T follicular helper cell (primary cell): ENCODE measurements at places on chromosomes 12 and 14.

GRCh38 chr14:54669721-54670561 lies 103.0 kb downstream of the SAMD4A start:
- DNase-seq = no peak

- no peak for DNase-seq
Observed at GRCh38 chr12:66693901-66694513, 15.1 kb upstream of the GRIP1 start.

GRCh38 chr12:131950182-131950913 lies 606 bp downstream of the EP400 start:
- peak; percentile 28 for DNase-seq

- no peak for DNase-seq
Observed at GRCh38 chr12:51484119-51484518, 59.5 kb downstream of the SLC4A8 start.

DNA sequence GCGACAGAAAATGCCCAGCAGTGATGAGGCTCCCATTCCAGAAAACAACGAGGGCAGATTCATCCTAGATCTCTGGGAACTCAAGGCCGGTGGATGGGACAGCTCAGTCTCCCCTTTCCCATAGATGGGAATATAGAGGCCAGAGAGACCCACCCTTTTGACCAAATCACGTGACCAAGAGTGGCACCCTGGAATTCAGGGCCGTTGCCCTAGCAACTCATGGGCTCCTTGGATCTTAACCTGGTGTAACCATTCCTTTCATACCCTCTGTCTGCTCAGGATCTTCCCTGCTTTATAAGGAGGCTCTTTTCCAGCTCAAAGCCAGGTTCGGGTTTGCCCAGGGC lies 8.4 kb upstream of the LRTM2 start:
- DNase-seq = no peak

DNA sequence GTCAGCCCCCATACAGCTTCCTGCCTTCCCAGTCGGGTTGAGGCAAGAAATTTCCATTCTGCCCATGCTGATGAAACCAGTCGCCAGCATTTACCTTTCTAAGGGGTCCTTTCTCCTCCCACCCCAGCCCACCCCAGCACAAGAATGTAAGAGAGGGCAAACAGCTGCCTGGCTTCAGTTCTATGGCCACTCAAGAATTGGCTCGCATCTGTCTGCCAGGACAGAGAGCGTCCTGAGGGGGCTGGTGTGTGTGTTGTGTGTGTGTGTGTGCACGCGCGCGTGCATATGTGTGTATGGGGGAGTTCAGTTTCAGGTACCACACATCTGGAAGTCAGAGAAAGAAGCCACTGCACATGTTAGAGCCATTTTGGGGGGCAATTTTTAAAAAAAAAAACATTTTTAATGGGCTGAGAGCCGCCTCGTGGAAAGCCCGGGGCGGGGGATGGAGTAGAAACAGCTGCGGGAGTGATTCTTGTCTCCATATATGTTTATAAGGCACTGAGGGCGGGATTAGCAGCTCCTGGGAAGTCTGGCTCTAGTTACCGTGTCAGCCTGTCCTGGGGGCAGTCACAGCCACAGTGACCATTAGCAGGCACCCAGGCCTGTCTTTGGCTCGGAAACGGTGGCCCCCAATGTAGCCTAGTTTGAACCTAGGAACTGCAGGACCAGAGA lies at the start of gene WNT5B:
Gene WNT5B (plus strand): TSS at position 566 of the 672 bp plus-strand sequence. CDS start 2,124 bp downstream, outside the sequence.
- no peak for DNase-seq

DNA sequence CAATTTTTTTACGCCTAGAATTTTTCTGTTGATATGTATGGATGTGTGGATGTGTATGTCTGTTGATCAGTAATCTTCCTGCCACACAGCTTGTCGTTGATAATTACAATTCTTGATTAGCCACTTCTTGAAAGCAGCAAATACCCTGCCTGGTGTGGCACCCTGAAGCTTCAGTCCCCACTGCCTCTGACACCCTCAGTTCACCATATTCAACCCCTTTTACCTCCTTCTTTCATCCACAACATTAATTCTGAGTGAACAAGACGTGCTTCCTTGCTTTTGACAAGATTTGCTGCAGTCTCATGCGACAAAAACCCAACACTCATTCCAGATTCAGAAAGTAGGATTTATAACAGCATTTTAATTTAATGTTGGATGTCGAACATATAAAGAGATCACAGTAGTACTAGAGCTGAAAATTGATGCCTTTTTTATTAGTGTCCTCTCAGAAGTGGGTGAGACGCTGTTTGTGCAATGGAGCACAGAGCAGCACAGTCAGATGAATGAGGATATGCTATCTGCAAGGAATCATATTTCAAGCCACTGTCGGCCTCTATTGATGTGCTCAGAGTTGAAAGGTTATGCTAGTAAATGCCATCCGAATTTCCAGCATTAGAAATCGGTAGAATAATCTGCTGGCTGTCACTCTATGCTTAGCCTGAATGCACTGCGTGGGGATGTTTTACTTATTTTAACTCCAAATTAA lies 383.7 kb downstream of the EGLN3 start:
- DNase-seq = no peak

- no peak for DNase-seq
Observed at GRCh38 chr12:98296462-98297079, 218.8 kb upstream of the TMPO start.

- no peak for DNase-seq
Observed at GRCh38 chr12:77337362-77337761, 272.0 kb upstream of the E2F7 start.

GRCh38 chr14:44701563-44702263 lies 194.6 kb upstream of the FSCB start:
- DNase-seq = no peak

- no peak for DNase-seq
Observed at GRCh38 chr14:79598339-79598738, 613.0 kb downstream of the DIO2 start.

- no peak for DNase-seq
Observed at GRCh38 chr12:132872975-132873421, 14.4 kb downstream of the CHFR start.

- no peak for DNase-seq
Observed at GRCh38 chr12:2540535-2540941, 254.2 kb upstream of the FKBP4 start.

DNA sequence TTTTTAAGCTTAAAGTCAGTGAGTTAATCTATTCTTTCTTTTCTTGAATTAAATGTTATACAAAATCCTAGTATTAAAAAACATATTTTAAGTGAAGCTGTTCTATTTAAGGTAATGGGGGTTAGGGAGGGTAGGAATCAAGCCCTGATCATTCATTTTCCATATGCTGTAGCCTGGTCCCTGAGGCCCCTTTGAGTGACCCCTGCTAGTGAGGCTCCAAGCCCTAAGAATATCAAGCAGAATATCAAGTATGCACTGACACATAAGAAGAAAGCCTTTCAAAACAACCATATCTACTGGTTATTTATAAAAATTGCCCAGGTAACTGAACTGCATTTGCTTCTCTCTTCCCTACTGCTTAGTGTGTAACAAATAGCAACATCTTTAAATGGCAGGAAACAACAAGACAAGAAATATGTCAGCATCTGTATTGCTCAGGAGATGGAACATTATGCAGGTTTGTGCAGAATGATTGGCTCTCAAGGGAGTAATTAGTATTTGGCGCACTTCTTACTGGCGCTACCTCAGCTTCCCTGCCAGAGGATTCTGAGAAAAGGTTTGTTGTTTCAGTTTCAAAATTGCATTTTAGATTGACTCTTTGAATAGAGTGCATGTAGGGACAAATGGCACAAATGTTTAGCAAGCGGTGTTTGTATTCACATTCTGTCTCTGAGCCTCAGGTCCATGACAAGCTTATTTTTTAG lies 223.0 kb downstream of the DUSP6 start:
- DNase-seq = no peak

DNA sequence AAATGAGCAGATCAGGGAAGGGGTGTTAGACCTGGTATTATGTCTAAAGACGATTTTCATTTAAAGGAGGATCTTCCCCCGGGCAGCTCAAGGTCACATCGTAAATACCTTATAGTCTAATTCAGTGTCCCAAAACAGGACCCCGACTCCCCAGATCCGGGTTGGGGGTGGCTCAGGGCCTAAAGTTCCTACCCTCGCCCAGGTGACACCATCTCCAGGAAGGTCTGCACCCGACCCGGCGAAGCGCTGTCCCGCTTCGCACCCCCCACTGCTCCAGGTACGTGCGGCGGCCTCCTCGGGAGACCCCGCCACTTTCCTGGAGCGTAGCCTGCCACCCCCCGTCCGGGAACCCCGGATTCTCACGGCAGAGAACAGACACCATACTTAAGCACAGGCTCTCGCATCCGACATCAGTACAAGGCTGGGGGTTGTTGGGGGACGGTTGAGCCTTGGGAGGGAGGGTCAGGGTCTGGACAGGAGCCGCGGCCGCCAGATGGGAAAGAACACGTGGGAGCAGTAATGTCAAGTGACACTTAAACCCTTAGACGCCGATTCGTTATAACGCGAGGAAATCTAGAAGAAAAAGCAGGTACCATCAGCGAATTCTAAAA lies 556 bp downstream of the TIMM9 start:
- peak; percentile 10 for DNase-seq

DNA sequence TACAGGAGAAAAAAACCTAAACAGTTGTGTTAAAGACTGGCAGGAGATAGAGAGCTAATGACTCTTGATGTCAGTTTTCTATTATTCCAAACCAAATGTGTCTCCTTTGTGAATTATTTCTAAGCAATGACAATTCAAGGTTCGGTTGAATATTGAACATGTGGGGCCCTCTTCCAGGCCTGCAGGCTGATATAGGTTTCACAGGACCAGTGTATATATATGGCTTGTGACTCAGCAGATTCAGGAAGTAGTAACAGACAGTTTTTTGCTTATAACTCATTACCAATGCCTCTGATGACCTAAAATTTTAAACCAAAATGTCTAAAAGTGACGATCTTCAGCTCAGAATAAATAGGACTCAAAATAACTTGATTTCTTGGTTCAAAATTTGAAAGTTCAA lies 33.7 kb upstream of the NPAS3 start:
- no peak for DNase-seq

- DNase-seq = no peak
Observed at GRCh38 chr12:127144770-127145169, 1122.2 kb upstream of the TMEM132C start.

DNA sequence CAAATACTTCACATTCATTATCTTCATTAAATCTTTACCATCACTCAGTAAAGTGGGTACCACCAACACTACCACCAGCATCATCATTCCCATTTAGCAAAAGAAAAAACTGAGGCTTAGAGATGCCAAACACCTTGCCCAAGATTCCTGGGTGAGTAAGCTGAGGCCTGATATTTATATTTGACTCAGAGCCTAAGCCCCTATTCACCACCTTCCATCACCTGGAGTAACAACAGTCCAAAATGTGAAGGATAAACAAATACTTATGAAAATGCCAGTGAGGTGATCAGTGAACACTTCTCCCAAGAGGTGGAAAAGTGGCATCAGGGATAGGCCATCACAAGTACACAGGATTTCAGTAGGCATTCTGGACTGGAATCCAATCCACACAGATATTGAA lies 3.7 kb downstream of the SLC38A1 start:
- no peak for DNase-seq

GRCh38 chr12:112777387-112778310 lies 13.9 kb upstream of the RPH3A start:
- no peak for DNase-seq

DNA sequence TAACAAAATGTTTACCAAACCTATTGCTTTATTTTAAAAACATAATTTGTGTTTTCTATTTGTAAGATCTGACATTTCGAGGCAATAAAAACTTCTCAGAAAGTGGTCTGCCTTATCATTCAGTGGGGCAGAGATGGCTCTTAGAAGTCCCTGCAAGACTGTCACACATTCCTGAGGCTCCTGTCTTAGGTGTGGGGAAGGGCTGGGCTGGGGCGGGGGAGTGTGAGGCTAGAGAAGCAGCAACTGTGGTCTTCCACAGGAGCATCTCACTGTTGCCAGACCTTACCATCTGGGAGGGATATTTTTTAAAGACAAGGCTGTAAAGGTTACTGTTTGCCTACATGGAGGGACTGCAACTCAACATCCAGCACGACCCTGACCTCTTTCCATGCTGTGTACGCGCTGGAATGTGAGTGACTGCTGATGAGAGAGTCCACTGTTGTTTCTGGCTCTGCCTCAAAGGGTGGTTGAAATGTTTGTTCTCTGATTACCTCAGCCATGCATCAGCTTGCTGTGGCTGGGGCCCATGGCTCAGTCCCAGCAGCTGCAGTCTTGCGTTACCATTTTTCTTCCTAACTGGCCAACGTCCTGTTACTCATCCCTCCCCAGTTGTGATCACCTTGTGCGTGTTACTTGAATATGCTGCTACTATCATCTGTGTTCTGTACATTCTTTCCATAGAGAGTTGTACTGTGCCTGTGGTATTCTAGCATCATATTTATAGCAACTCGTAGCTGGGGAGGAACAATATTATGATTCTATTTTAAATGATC lies 12.4 kb downstream of the ERG28 start:
- no peak for DNase-seq
